ENCODE measurements at places on chromosomes 5 and 9.

DNA sequence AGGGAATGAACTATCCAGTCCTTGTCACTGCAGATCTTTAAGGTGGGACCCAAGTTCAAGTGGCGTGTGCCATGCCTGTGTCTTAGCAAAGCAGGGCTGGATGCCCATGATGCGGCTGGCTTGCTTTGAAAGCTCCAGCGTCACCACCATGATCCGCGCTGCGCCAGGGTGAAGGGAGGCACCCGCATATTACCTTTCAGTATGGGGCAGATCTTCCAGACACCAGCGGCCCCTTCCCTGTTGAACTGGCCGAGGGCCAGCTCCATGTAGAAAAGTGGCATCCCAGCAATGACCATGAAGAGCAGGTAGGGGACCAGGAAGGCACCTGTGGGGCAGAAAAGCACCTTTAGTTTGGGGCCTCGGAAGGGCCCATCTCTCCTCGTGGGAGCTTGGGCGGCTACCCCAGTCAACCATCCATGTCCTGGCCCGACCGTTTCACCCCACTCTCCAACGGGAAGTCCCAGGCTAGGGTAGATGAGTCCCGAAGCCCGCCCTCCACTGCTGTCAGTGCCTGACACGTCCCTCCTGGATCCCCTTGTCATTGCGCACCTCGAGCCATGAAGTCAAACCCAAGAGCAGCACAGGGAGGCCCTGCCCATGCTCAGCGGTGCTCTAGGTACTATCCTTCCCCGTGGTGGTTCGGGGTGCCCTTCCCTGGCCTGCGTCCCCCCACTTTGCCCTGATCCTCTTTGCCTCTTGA is 3.9 kb downstream of the SLC6A3 start:
- no peak for DNase-seq

DNA sequence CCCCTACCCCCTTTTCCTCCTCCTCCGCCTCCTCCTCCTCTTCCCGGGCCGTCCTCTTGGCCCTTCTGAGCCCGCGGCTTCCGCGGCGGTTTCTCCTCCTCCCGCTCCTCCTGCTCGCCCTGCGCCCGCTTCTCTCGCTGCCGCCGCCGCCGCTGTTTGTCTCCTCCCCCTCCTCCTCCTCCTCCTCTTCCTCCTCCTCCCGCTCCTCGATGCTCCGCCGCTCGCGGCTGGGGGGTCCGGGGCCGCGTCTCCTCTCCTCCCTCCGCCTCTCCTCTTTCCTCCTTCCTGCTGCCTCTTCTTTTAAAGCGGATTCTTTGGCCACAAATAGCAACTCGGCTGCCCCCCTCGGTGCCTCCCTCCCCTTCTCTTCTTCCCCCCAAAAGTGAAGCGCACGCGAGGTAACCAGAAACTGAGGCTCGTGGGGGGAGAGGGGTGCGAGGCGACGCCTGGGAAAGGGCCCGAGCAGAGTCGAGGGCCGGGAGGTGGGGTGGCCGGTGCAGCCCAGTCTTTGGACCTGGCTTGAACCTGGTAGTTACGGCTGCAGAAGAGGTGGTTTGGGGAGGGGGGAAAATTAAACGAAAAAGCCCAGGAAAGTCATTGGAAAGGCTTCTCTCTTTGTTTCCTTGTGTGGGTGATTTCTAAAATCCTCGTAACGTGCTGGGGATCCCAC is 1058.5 kb upstream of the DMAC1 start:
- peak; percentile 53 for DNase-seq

GRCh38 chr9:83978992-83979811 is 813 bp downstream of the HNRNPK start:
- peak; percentile 88 for DNase-seq

GRCh38 chr5:75460532-75460931 is 50.9 kb downstream of the CERT1 start:
- no peak for DNase-seq

DNA sequence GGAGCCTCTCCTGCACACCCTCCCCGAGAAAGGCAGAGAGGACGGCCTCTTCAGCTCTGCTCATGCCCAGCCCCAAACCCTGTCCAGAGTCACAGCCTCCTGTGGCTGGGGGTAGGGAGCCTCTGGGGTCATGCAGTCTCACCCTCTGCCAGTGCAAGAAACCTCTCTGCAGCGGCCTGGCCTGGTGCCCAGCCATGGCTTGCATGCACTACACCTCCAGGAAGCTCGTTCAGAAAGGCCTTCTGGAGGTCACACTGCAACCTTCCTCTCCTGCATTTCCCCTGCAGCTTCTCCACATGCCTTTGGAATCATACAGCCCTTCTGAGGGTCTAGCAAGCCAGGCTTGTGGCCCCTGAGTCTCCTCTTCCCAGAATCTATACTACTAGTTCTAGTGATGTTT is 17.9 kb downstream of the CSF1R start:
- DNase-seq = peak; percentile 62

GRCh38 chr9:76022317-76022716 is 131.8 kb downstream of the PCSK5 start:
- DNase-seq = no peak

DNA sequence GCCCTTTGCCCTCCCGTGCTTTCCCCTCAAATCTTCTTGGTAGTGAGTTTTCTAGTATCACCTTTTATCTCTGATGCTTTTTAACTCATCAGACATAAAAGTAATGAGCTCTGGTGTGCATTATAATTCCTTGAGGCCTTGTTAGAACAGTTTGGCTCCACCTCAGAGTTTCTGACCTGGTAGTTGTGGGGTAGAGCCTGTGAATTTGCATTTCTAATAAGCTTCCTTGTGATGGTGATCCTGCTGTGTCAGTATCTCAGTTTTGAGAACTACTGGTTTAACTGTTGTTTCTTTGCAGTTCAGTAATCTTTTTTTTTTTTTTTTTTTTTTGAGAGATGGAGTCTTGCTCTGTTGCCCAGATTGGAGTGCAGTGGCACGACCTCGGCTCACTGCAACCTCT is 31.1 kb downstream of the UBE2D2 start:
- DNase-seq = no peak

GRCh38 chr9:130590305-130590704 is 10.9 kb downstream of the FUBP3 start:
- no peak for DNase-seq

- no peak for DNase-seq
Observed at GRCh38 chr5:139898981-139899380, 103.4 kb downstream of the PSD2 start.

GRCh38 chr9:91814753-91815152 is 135.3 kb downstream of the ROR2 start:
- DNase-seq = no peak

DNA sequence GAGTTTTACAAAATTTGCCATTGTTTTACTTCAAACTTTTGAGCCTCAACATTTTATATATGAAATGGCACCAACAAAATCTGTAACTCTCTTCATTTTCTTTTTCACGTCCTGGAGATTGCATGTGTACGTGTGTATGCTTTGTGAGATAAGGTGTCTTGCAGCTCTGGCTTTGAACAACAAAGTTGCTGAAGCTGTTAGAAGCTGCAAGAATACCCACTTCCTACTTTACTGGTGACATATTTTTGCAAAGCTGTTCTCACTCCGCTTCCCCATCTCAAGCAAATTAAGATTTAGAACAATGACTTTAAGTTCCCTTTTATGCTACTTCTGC is 41.8 kb downstream of the FYB1 start:
- no peak for DNase-seq

DNA sequence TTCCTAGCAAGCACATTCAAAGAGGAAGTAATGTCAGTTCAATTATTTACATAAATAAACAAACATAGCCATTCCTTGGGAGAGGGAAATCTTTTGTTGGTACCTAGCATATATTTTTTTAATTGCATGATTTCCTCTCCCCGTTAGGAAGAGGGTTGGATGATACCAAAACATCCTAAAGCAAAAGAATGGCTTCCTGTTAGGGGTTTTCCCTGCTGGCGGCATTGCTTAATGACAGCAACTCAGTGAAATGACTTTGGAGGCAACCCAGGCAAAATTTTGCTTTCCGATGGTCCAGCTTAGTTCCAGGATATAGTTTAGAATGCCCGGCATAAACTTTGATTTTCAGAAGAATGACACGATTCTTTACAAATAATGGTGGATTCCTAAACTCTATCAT is 73.2 kb downstream of the MAT2B start:
- no peak for DNase-seq

GRCh38 chr5:72779520-72779919 is 36.9 kb upstream of the TNPO1 start:
- DNase-seq = no peak

DNA sequence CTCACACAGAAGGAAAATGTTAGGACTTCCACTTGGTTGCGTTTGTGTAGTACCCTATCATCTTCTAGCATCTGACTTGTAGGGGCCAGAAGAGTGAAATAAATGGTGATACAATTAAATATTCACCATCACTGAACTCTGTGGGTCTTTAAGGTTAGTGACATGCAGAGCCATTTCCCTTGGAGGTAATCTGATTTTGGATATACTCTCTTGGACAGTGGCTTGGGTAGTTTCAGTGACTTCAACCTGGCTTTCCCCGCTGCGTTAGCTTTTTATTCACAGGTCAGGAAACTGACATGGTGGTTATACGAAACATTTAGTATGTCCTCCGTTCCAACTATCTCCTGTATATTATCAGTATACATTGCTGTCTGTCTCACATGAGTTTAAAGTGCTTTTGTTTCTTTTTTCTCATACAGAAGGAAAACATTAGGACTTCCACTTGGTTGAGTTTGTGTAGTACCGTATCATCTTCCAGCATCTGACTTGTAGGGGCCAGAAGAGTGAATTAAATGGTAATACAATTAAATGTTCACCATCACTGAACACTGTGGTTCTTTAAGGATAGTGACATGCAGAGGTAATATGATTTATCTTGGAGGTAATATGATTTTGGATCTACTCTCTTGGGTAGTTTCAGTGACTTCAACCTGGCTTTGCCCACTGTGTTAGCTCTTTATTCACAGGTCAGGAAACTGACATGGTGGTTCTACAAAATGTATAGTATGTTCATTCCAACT is 883.6 kb downstream of the TAF11L14 start:
- no peak for DNase-seq

GRCh38 chr9:105299190-105299854 is 54.9 kb downstream of the SLC44A1 start:
- DNase-seq = peak; percentile 86

DNA sequence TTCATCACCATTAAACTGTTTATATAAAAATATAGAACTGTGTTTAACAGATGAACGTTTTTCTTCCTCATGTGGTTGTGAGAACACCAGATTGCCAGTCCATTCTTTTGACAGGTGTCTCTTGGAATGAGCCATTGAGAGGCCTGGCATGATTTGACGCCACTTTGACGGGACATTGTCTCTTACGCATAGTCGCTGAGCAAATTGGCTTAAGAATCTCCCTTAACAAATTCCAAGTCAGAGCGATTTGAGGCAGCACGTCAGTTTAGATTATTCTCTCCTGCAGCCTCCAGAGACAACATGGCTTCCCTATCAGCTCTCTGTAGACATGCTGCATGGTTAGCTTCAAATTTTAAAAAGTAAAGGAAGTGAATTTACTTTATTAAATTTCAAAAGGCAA is 510.7 kb upstream of the ACO1 start:
- no peak for DNase-seq

DNA sequence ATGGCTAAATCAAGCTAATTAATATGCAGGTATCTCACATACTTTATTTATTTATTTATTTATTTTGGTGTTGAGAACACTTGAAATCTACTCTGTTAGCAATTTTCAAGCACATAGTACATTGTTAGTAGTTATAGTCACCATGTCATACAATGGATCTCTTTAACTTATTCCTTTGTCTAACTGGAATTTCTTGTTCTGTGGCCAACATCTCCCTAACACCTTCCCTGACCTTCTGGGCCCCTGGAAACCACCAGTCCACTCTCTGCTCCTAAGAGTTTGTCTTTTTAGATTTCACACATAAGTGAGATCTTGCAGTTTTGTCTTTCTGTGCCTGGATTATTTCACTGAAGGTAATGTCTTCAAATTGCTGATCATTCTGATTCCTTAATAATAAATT is 229.1 kb downstream of the SEMA5A start:
- no peak for DNase-seq

DNA sequence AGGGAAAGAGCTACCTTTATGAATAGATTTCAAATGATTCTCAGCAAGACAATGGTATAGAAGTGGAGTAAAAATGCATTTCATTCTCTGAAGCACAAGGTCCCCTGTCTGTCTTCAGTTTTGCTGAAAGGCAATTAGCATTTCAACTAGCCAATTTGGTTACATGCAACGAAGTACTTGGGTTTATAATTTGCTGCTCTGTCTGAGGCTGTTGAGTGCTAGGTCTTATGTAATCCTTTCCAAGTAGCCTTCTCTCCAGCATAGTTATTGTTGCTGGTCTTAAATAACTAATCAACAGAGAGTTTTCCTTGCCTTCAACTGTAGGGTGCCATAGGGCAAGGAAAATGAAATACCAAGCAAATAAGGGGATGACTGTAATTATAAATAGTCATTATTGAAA is 4.5 kb downstream of the ADGRV1 start:
- no peak for DNase-seq

GRCh38 chr5:126801992-126802294 is 25.0 kb downstream of the LMNB1 start:
- DNase-seq = peak; percentile 52

- DNase-seq = peak; percentile 30
Observed at GRCh38 chr9:26856413-26857032, 36.1 kb downstream of the CAAP1 start.

- no peak for DNase-seq
Observed at GRCh38 chr5:2782658-2783057, 31.2 kb upstream of the IRX2 start.

GRCh38 chr5:40799258-40799657 is 1.1 kb upstream of the PRKAA1 start:
- peak; percentile 22 for DNase-seq

DNA sequence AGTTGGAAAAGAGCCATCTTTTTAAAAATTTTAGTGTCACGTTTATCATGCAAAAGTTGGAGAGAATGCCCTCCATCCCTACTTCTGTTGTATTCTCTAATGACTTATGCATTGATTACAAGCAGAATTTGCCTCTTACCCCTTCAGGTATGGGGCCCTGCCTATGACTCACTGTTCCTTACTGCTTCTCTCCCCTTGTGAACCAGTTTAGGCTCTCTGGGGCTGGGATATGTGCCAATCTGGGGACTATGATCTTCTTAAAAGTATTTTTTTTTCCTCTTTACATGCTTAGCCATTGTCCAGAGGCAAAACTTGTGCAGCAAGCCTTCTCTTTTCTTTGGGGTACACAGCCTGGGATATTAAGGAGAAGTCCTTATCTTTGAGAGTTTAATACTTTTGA is 37.4 kb downstream of the CAMK4 start:
- DNase-seq = no peak

DNA sequence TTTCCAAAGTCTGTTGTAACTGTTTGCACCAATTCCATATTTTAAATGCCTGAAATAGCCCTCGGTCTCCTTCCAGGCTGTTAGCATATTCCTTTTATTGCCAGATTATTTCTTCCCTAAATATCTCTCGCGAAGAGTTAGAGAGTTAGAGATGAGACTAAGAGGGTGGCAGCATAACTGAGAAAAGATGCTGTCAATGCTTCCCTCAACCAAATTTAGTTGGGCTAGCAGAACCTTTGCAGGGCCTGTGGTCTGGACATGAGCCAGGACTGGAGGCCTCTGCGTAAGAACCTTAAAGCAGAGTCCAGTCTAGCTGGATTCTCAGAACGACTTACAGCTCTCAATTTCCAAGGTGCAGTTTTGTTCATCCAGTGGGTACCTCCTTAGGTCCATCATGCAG is 135.9 kb downstream of the GABRB2 start:
- DNase-seq = no peak

- peak; percentile 51 for DNase-seq
Observed at GRCh38 chr5:134128648-134128995, 14.1 kb downstream of the TCF7 start.
